ENCODE measurements at places on chromosomes 3 and 15.

GRCh38 chr15:38647683-38648082, 83.1 kb upstream of the RASGRP1 start:
- DNase-seq, result no peak

GRCh38 chr3:41356775-41357174, 157.5 kb downstream of the CTNNB1 start:
- no peak for DNase-seq

- no peak for DNase-seq
These were observed 21.7 kb downstream of the GTF2E1 start for GRCh38 chr3:120764206-120764605.

GRCh38 chr3:183710231-183710630, 12.6 kb downstream of the YEATS2 start:
- no peak for DNase-seq

GRCh38 chr15:90818251-90819210, 49.9 kb upstream of the FURIN start:
- DNase-seq, result no peak

DNA sequence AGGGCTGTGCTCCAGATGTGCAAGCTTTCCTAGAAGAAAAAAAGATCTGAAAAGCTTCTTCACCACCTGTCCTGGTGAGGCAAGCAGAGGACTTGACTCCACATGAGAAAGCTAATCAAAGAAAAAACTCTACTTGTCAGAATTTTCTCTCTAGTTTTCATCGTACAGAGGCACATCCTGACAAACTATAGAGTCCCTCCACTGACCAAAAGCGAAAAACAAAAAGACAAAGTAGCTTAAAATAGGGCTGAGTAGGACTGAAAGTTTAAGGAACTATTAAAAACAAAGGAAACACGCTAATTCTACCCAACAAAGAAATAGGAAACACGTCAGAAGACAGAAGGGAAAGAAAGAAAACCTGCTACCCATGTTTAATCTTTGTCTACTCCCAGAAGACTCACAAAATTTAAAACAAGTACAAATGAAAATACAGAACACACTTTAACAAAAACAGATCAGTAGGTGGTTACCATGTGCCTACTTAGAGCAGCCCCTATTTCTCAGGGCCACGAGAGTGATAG, 26.5 kb downstream of the NANOGP8 start:
- DNase-seq, result no peak

DNA sequence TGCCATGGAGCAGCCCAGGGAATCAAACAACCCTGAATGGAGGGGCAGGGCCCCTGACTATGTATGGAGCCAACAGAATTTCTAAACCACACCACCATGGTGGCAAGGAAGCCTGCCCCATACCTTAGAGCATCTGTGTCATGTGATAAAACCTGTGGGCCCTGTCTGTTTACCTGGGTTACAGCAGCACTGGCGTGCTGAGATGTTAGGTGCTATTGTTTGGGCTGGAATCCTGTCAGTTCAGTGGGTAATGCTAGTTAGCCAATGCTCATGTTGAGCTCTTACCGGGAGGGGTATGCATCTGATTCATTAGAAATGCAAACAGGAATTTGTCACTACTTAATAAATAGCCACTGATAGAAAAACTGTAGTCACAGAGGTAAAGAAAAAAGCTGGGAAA, 63.5 kb upstream of the ETV5 start:
- no peak for DNase-seq

DNA sequence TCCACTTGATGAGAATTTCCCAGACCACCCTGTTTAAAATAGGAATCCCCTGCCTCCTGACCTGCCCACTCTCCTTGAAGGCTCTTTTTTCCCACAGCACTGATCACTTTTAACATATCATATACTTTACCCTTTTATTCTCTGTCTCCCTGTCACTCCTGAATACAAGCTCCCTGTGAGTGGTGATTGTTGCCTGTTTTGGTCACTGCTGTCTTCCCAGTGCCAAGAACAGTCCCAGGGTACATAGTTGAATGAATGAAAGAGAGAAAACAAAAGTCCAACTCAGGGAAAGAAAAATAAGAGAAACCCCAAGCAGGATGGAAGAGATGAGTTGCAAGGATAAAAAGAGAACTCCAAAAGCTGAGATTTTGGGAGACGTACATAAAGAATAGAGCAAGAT, 500.3 kb upstream of the LMCD1 start:
- DNase-seq, result no peak

DNA sequence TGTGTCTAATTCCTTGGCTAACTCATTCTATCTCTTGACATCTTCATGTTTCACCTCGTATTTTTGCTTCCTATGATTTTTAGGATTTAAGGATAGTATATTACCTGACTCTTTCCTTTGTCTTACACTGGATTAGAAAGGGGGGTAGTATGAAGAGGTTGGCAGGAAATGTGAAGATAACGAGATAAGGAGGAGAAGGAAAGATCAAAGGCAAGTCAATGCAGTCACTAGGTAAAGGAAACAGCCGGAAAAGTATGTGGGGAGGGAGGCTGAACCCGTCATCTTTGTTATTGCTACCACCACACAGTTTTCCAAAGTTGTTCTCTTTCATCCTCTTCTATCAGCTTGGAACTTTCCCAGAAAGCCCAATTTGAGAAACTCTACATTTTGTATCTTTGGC, 90.6 kb downstream of the SLC9A9 start:
- no peak for DNase-seq

All from effector memory CD8-positive, alpha-beta T cell (primary cell).